ENCODE measurements at places on chromosomes 13 and 19.

GRCh38 chr19:39207293-39207836 is 3.3 kb upstream of the SYCN start:
- DNase-seq = no peak

DNA sequence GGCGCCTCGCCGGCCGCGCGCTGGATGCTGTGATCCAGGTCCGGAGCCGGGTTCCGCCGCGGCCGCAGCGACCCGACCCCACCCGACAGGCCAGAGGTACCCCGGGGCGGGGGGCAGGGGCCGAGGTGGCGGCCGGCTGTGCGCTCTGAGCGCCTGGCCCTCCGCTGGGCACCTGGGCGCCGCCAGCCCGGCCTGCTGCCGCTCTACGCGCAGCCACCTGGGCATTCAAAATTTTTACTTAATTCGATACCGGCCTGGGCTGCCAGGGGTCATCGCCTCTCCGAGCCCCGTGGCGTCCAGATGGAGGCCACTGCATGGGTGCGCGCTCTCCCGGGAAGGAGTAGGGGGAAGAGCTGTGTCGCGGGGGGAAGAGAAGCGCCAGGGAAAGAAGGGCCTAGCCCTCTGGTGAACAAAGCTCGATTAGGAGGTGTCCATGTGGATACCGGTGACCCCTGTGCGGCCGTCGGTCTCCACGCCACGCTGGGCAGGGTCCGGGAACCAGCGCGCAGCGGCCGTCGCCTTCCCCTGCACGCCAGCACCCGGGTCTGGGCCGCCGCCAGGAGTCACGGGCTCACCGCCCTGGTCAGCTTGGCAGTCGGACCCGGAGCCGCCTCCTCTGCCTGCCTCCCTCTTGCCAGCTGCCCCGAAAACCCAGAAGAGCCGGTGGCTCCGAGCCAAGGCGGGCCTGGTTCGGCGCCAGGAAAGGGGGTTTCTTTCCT is 666 bp downstream of the BIVM start:
- peak; percentile 3 for DNase-seq

DNA sequence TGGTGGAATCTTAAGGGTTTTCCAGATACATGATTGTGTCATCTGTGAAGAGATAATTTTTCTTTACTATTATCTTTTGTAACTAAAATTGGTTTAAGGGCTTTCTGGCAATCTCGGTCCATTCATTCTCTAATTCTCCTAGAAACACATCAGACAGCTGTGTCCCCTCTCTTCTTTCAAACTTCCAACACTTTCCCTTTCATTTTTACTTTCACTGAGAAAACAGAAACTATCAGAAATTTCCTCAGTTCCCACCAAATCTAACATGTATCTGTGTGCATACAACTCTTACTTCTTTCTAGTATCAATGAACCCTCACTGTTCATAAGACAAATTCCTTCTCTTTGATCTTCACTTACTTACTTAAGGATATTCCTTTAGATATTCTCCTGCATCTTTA is 40.2 kb downstream of the KCNRG start:
- no peak for DNase-seq

GRCh38 chr19:4391701-4392483 is 8.5 kb downstream of the SH3GL1 start:
- DNase-seq = no peak

- no peak for DNase-seq
These were observed 170.3 kb upstream of the ARGLU1 start for GRCh38 chr13:106738186-106738678.

DNA sequence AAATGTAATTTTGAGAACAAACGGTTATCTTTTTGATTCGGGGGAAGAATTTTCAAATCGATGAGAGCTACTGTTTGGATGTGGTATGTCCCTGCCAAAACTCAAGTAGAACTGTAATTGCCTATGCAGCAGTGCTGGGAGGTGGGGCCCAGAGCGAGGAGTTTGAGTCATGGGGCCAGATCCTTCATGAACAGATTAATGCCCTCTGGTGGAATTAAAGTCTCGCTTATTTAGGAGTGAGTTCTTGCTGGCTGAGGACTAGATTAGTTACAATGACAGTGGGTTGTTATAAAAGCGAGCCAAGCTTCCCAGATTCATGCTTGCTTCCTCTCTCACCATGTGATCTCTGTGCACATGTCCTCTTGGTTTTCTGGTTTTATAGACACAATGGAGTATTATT is 11.8 kb upstream of the PRR20A start:
- DNase-seq = no peak

GRCh38 chr19:2027361-2027760 is 11.8 kb upstream of the BTBD2 start:
- DNase-seq = no peak

GRCh38 chr13:87344176-87344575 is 327.0 kb upstream of the SLITRK5 start:
- DNase-seq = no peak

GRCh38 chr19:19053508-19054314 is 10.1 kb upstream of the SLC25A42 start:
- DNase-seq = peak; percentile 38

- DNase-seq = peak; percentile 6
These were observed 3.0 kb downstream of the PEG3 start for GRCh38 chr19:56837492-56838023.

DNA sequence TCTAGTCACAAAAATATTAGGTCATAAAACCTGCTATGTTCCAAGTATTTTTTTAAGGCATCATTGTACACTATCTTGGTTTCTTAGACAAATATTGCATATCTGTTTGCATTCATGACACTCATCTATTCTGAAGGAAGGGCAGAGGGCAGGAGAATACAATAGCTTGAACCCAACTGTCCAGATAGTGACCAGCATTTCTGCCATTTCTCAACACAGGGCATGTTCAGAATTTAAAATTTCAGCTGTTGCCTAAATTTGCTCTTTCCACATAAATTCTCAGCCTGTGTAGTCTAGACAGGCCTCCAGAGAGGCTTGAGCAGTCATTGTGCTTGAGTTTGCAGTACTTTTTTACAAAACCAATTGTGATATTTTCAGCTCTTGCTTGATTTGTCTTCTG is 119.5 kb downstream of the ZAR1L start:
- DNase-seq = no peak

- DNase-seq = no peak
These were observed 572 bp downstream of the UGGT2 start for GRCh38 chr13:96052656-96053002.

DNA sequence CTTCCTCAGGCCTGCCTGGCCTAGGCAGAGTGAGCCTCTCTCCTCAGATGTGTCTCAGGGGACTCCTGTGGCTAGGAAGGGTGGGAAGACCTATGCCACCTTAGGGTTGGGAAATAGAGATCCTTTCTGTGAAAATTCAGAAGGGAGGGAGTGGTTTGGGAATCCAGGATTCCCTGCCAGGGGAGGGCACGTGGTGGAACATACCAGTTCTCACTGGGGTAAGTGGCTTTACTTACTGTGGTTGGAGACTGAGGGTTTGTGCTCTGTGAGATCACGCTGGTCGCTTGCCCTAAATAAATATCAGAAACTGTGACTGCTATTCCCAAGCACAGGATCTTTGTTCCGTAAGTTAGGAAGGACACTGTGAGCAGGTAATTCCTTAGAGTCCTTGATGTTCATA is 16.9 kb downstream of the CEACAM1 start:
- DNase-seq = no peak

DNA sequence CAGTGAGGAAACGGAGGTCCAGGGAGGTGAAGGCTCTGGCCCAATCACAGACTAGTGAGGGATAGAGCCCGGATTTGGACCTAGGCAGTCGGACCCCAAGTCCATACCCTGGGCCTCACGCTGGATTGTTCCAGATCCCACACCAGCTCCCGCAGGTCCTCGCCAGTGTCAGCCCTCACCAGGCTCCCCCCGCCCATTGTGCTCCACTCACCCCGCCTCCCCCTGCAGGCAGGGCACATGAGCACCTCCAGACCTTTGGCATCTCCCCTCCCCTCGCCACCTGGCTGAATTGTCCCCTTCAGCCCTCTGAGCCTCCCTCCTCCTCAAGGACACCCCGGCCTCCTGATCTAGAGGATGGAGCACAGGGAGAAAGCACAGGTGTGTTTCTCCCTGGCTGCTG is 152.4 kb downstream of the KATNAL1 start:
- no peak for DNase-seq

- DNase-seq = no peak
These were observed 9.3 kb downstream of the CHST8 start for GRCh38 chr19:33630880-33631608.

GRCh38 chr19:16035601-16036297 is 40.5 kb upstream of the TPM4 start:
- DNase-seq = no peak

GRCh38 chr19:729965-730668 is 20.8 kb upstream of the MISP start:
- DNase-seq = no peak

GRCh38 chr19:31391518-31391917 is 42.3 kb upstream of the TSHZ3 start:
- no peak for DNase-seq

DNA sequence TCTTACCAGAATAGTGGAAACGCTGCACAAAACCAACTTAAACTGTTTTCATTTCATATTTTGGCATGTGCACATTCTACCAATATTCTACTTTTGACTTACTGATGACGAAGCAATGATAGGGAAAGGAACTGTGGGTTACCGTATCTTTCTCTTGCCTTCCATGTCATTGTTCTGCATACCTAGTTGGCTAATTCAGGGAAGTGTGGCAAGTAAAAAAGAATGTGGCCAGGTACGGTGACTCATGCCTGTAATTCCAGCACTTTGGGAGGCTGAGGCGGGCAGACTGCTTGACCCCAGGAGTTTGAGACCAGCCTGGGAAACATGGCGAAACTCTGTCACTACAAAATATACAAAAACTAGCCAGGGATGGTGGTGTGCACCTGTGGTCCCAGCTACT is 108.2 kb downstream of the SIPA1L3 start:
- DNase-seq = no peak

DNA sequence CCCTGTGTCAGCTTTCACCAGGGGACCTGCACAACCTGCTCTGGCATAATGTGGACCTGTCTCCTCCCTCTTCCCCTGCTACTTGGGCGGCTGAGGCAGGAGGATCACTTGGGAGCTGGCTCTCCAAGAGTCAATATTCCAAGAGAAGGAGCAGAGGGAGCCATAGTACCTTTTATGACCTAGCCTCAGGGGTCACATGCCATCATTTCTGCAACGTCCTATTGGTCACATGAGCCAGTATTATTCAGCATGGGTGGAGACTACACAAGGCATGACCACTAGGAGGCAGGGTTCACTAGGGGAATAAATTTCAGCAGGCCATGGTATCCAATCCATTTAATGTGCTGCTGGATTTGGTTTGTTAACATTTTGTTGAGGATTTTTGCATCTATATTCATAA is 12.0 kb upstream of the SHFL start:
- peak; percentile 54 for DNase-seq

GRCh38 chr19:33667881-33668280 is 46.1 kb downstream of the CHST8 start:
- no peak for DNase-seq

GRCh38 chr13:36915896-36916640 is 4.0 kb downstream of the SMAD9 start:
- DNase-seq = no peak

GRCh38 chr19:42207767-42208271 is 9.7 kb downstream of the DEDD2 start:
- DNase-seq = no peak

DNA sequence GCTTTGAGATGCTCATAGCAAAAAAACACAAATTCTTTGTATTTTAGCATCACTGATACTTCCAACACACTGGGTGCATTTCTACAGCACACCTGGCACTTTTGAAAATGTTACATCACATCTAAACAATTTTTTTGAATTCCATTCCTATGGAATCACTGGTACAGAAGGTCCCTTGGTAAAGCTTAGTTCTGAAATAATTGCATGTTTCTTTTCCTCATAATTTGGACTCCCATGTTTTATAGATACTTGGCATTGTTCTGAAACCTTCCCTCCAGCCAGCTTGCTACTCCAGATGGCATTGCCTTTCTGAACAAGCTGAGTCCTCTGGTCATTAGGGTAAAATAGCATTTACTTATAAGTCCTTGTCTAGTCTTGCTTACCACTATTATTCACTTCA is 481.3 kb upstream of the GPC6 start:
- no peak for DNase-seq

DNA sequence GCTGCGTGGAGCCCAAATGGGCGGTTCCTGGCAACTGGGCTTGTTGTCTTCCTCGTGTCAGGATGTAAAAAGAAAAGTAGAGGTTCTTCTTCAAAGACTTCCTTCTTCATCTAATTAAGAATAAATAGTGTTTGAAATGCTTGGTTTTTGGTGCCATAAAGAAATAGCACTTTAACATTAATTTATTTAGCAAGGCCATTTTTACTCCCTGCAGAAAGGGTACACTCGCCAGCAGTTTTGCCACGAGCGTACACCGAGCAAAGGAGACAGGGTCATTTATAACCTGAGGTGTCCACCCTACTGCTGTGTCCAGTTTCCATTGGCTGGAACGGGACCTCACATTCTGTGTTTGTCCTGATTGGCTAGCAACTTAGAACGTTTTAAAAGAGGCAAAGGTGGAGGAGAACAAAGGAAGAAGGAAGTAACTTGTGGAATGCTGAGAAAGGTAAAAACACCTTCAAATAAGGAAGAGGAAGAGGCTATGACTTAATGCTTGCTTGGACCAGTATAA is 21.8 kb upstream of the OR10H1 start:
- peak; percentile 8 for DNase-seq

DNA sequence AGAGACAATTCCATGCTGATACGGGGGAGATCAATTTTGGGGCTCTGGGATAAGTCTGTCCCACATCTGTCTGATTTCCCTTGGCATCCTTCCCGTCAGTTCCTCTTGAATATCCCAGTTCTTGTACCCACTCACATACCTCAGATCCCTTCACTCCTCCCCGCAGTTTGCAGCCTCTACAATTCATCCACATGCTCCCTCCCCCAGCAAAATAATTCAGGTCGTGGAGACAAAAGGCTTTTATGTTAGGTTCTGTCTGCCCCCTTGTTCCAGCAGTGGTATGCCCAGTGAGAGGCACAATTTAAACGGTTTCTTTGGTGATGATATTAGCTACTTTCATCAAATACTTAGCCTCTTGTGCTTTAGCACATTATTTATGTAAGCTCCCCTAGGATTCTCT is 9.6 kb downstream of the RPS16 start:
- DNase-seq = no peak

- DNase-seq = no peak
These were observed 5.0 kb downstream of the APC2 start for GRCh38 chr19:1455002-1455335.

Data from stimulated activated CD4-positive, alpha-beta T cell treated with anti-CD3 and anti-CD28 coated beads, Interleukin-1b, Interleukin-23, amount 100 ng/mL, for 48 hours (primary cell).